ENCODE measurements at places on chromosomes 16 and 17.
A peak's percentile ranks its signal among the peaks of the same experiment; 100 is the strongest.

DNA sequence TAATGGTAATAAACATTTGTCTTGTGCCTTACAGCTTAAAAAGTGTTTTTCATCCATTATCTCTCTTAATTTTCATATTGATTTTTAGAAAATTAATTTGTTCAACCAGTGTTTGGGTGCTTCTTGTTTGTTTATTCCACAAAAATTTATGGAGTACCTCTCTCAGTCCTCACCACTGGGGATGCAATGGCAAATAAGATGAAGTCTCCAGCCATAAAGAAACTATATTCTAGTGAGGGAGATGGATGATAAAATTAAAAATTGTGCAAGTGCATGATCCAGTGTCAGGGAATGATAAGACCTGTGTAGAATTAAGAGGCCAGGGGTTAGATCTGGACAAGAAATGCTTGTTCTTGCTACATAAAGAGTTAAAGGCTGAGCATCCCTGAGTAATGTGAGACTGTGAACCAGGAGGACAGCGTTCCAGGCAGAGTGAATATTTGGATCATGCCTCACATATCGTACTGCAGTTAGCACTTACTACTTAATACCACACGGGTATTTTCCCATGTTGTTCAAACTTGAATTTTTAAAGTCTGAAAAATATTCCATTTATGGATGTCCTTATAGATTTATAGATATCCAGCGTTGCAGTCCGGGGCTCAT is 535.7 kb upstream of the HSBP1 start:
- no peak for DNase-seq

GRCh38 chr16:14132696-14133048 is 61.6 kb downstream of the MRTFB start:
- no peak for DNase-seq

DNA sequence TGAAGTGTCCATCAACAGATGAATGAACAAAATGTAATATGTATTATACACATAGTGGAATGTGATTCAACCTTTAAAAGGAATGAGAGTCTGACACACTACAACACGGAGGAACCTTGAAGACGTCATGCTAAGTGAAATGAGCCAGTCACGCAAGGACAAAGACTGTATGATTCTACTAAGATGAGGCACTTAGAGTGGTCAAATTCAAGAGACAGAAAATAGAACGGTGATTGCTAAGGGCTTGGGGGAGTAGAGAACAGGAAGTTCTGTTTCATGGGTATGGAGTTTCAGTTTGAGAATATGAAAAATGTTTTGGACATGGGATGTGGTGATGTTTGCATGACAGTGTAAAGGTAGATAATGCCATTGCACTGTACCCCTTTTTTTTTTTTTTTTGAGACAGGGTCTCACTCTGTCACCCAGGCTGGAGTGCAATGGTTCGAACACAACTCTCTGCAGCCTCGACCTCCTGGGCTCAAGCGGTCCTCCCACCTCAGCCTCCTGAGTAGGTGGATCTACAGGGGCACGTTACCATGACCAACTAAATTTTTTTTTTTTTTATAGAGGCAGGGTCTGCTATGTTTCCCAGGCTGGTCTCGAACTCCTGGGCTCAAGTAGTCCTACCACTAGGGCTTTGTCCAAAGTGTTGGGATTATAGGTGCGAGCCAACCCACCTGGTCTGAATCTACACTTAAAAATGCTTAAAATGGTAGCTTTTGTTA is 2.9 kb upstream of the CCDC102A start:
- no peak for DNase-seq

DNA sequence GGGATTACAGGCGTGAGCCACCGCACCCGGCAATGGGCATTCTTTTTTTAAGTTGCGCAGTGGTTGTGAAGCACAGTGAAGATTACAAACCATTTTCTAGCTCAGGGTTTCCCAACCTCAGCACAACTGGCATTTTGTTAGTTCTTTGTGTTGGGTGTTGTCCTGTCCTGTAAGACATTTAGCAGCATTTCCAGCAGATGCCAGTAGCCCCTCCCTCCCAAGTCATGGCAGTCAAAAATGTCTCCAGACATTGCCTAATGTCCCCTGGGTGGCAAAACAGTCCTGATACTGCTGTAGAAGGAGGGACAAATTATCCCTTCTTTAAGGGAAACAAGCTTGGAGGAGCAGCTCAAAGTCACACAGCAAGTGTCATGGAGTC is 15.6 kb downstream of the PLK1 start:
- DNase-seq, result no peak

DNA sequence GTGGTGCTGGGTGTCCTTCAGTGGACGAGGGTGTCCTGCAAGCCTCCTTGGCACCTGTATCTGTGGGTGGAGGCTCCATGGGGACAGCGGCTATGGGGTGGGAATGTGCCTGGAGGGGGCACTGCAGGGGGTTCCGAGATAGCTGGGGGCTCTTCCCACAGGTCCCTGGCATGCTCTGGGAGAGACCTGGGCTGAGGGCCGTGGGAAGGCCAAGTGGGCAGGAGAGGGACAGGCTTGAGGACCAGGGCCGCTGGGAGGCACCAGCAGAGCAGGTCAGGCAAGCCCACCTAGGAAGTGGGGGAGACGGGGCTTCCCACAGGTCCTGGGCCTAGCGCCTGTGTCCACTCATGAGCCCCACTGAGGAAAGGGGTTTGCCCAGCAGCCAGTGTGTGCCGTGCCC is 9.7 kb downstream of the LRRC75A start:
- no peak for DNase-seq

- no peak for DNase-seq
These were observed 60.7 kb upstream of the METRNL start for GRCh38 chr17:83018658-83019193.

- no peak for DNase-seq
These were observed 155.6 kb downstream of the STX8 start for GRCh38 chr17:9419932-9420453.

GRCh38 chr16:27233731-27234130 is 30.4 kb downstream of the KDM8 start:
- DNase-seq, result no peak

GRCh38 chr17:49887744-49888360 is 40.0 kb upstream of the TAC4 start:
- DNase-seq, result no peak

GRCh38 chr16:12330946-12331345 is 354.4 kb downstream of the SNX29 start:
- DNase-seq, result no peak

- DNase-seq, result no peak
These were observed 212.2 kb upstream of the ZNF469 start for GRCh38 chr16:88170528-88170991.

DNA sequence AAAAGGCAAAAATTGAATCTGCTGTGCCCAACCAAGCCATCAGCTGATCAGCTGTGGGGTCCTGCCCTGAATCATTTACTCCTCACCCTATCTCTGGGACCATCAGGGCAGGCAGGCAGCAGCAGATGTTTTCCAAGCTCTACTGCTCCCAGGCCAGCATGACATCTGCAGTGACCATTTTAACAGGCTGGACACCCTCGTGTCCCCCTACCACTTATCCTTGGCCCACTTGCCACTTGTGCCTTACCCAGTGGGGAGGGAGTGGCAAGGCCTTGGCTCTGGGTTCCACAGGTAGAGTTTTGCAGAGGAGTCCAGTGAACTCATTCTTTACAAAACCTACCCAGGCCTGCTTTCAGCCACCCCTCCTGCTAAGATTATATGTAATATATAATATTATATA is 12.0 kb upstream of the CA4 start:
- DNase-seq, result no peak

DNA sequence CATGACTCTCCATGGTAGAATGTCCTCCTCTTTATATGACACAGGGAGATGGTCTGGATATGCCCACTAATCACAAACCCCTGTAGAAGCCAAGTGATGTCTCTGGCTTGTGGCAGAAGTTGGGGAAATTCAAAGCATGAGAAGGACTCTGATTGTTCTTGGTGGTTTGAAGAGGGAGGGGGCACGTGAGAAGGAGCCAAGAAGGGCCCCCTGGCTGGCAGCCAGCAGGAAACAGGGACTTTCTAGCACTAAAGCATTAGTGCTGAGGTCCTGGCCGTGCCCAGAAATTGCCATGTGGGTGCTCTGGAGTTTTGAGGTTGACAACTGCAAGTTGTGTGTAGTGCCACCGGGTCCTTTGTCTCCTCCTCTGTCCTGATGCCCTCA is 199.9 kb downstream of the LGALS9B start:
- peak; percentile 22 for DNase-seq

DNA sequence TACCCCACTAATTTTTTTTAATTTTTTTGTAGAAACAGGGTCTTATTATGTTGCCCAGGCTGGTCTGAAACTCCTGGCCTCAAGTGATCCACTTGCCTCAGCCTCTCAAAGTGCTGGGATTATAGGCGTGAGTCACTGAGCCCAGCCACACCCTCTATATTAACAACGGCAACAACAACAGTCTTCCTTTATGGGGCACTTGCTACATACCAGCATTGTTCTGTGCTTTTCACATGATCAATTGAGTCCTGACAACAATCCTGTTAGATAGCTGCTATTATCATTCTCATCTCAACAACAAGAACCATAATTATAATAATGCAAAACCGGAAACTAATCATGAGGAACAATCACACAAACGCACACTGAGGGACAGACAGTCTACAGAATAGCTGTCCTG is 12.6 kb upstream of the ARL5C start:
- no peak for DNase-seq

DNA sequence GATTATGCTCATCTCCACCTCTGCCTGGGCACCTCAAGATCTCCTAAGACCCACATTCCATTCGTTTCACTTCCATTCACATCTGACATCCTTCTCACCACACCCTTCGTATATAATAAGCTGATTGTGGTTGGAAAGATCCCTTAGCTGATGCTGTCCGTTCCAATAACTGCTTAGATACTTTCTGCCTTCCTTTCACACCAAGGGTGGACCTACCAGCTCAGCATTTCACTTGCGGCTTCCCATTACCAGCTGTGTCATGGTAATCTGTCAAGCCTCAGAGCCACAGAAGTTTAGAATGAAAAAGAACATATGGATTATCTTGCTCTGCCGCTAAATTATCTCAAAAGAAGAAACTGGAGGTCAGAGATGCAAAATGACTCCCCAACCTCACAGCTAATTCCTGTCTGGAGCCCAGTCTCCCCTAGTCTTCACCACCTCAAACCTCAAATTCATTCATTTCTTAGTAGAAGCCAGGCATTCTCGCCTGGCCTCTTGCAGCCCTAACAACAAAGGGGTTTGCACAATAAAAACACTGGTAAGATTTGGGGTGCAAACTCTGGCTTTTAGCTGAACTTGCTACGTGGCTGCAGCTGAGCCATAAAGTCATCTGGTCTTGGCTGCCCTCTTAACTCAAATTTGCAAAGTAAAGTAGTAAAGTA is 182.8 kb upstream of the HS3ST3A1 start:
- DNase-seq, result no peak

DNA sequence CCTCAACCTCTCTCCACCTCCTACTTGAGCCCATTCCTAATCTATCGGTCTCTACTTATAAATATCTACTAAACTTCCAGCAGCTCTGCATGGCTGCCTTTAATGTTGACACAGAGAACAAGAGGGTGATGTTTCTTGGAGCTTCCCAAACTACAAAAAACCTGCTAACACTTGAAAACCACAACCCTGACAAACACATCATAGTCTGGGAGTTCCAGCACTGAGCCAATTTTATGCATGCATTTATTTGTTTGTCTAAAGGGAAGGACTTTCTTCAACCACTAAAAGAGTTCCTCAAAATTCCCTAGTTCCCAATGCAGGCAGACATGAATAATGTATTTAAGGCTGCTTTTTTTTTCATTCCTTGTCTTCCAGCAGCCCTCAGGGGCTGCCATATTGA is 331.8 kb upstream of the XYLT1 start:
- no peak for DNase-seq

DNA sequence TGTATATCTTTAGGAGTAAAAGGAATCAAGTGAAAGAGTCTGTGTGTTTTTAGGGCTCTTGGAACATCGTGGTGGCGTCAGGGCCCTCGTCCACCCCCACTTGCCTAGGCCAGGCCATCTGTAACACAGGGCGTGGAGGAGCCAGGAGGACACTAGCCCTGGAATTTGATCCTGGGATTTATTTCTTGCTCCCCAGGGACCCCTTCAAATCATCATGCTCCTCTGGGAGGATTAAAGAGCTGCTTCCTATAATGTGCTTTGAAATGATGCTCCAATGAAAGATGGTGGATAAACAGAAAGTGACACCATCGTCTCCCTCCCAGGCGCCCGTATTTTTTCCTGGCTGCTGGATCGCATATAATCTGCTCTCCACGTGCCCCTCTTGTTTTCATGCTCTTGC is 113.3 kb downstream of the AATF start:
- no peak for DNase-seq

DNA sequence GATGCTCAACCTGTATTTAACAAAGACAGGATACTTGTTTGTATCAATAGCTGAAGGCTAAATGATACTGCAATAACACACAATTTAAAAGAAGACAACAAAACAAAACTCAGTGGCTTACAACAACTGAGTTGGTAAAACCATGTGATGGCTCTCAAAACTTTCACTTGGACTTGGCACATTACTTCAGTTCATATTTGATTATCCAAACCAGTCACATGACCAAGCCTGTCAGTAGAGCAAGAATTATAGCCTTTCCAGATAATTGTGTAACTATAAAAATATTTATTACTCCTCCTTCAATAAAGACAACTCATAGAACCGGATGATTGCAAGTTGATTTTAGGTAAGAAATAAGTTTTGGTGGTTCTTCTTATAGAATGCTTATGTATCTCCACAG is 56.8 kb downstream of the NQO1 start:
- DNase-seq, result no peak

GRCh38 chr17:11693284-11693683 is 95.0 kb downstream of the DNAH9 start:
- DNase-seq, result no peak

GRCh38 chr16:13113741-13114140 is 212.3 kb downstream of the SHISA9 start:
- DNase-seq, result no peak

DNA sequence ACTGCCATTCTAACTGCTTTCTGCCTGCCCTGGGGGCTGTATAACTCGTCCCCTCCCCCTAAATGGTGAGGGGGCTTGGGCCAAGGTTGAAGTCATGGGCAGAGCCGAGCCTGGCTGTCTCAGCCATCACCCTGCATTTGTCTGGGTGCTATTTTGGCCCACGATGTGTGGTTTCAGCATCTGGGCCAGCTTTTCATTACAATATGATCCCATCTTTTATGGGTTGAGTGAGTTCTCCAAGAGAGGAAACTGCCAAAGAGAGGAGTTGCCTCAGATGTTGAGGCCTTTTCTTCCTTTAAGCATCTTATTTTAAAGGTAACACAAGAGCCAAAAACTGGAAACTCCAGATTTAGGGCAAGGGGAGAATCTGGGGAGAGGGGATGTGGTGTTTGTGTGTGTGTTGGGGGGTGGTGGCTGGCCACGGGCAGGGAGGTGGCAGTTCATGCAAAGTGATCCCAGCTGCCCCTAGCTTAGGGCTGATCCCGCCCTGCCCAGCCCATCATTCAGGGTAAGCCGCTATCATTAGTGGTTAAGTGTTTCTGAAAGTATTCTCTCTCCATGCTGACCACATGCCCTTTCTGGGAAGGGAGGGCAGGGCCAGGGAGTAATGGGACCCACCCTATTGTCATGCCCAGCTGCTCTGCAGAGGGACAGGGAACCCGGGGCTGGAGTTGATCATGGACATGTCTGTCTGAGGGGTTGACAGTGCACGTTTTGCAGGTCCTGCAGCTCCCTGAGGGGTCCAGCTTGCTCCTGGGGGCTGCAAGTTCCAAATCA is 83.2 kb upstream of the CLEC18A start:
- DNase-seq, result no peak

GRCh38 chr16:85428168-85428898 is 184.8 kb upstream of the GSE1 start:
- DNase-seq, result no peak

- no peak for DNase-seq
These were observed 182.6 kb downstream of the LGALS9B start for GRCh38 chr17:20284570-20285295.

Measured in cardiac muscle cell (in vitro differentiated cells and primary cell).